ENCODE measurements at places on chromosomes 2 and 18.

GRCh38 chr2:118095610-118096009 lies 7.3 kb downstream of the INSIG2 start:
- DNase-seq: no peak

- DNase-seq: no peak
Observed at GRCh38 chr2:69579536-69579935, 64.0 kb downstream of the AAK1 start.

DNA sequence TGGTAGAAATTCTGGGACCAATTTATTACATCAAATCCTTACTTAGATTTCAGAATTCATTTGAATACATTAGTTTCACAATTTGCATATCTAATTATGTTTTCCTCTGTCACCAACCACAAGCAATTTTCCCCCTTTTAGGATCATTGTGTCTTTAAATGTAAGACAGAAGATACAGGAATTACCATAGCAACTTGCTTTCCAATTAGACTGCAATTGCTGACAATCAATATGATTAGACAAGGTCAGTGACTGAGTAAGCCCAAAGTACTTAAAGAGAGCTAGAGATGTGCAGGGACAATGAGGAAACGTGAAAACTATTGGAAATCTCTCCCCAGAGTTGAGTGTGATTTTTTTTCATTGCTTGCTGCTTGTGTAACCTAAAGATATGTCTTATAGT lies 121.4 kb downstream of the FSHR start:
- no peak for DNase-seq

DNA sequence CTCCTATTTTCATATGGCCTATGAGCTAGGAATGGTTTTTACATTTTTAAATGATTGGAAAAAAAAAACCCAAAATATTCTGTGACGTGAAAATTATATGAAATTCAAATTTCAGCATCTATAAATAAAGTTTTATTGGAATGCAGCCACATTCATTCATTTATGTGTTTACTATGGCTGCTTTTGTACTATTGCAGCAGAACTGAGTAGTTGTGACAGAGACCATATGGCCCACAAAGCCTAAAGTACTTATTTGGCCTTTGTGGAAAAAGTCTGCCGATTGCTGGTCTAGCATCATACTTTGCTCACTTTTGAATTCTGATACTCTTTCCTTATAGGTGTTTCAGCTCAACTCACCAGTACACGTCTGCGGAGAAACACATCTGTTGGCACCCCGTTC lies 39.0 kb downstream of the MYO3B start:
- no peak for DNase-seq

DNA sequence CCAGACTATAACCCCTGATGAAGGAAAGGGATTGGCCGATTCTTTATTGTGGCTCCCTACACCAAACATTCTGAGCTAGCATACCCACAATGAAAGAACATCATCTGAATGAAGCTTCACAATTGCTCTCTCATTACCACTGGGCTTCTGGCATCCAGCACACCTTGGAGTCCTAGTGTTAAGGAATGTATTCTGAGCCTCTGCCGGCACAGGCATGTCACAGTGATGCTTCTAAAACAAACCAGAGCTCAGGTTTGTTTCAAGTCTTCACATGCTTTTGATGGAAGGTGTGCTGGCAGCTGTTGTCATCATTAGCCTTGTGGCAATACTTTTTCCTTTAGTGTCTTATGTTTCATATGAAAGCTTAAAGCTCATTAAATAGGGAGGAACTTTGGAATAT lies 76.3 kb upstream of the RBBP8 start:
- DNase-seq: no peak

DNA sequence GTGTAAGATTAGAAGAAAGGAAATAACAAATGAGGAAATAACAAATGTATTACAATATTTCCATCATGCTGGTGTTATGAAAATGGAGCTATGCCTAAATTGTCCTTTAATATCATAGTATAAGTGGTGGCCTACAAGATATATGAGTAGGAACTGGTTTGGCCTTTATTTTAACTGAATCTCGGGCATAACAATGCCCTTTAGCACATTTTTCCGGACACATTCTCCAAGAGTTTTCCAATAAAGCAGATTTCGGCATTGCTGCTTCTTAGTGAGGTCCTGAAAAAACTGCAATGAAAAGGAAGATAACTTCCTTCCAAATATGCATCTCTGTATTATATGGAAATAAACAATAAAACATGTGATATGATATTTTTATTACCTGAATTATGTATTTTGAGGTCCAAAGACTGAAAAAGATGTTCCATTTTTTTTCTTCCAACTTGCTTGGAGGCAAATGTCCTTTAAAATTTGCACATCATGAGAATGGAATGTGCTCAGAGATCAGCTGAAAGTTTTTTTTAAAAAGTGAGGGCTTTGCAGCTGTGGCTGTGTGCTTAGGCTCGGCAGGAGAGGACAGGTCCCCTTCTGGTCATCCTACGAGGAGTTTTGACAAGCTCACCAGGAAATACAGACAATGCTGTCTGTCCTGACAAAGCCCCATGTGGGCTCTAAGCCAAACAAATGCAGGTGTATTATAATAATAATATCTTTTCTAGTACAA lies 132.3 kb upstream of the RND3 start:
- DNase-seq: no peak

DNA sequence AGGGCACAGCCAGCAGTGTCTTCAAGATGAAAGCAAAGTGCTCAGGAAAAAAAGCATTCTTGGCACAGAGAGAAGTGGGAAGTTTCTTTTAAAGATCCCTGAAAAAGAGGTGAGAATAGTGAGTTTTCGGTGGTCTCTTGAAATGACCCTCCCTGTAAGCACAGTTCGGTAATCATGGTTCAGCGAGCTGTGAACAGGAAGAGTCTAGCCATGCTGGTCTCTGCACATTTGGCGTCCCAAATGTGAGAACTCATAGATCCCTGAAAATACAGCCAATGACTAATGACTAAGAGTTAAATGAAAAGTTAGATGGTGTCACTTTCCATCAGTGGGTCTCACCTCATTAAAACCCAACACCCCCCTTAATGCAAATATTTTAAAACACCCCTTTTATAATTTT lies 3.4 kb downstream of the IL1R1 start:
- no peak for DNase-seq

DNA sequence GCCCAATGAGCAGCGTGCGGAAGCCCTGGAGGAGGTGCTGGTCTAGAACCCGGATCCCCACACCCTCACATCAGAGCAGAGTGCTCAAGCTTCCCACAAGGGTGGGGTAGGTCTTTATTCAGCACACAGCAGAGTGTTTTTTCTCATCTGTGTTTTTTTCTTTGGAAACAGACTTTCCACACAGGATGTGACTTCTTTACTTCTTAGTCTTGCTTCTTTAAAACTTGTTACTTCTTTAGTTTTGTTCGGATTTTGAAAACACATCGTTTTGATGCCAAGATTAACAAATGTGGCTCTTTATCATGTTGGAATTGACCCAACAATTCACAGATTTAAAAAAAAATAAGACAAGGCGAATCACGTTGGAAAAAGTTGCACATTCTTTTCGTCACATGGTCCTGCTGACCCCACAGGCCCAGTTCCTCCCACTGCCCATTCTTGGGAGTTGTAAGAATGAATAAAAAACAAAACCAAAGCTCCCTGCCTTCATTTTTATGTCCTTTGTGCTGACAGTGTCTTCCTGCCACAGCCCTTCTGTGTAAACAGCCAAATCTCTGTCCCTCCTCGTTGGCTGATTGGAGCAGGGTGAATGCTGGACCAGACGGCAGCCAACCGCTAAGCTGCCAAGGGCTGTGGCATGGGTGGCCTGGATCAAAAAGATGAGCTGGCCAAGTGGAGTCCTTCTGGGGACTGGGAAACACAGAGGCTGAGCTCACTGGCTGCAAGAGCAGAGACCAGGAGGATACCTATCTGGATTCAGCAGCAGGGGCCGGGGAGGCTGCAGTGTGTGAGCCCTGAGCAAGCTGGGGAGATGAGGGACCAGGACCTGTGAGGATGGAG lies 81.6 kb downstream of the TWIST2 start:
- no peak for DNase-seq

DNA sequence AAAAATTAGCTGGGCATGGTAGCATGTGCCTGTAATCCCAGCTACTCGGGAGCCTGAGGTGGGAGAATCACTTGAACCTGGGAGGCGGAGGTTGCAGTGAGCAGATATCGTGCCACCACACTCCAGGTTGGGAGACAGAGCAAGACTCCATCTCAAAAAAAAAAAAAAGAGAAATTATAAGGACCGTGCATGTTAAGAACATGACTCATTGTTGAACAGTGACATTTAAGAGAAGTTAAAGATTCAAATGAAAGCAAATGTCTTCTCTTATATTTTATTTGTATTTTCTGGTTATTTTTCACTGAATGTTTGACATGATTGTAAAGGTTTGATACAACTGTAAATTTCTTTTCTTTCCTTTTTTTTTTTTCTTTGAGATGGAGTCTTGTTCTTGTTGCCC lies 69.6 kb downstream of the APLF start:
- DNase-seq: no peak

DNA sequence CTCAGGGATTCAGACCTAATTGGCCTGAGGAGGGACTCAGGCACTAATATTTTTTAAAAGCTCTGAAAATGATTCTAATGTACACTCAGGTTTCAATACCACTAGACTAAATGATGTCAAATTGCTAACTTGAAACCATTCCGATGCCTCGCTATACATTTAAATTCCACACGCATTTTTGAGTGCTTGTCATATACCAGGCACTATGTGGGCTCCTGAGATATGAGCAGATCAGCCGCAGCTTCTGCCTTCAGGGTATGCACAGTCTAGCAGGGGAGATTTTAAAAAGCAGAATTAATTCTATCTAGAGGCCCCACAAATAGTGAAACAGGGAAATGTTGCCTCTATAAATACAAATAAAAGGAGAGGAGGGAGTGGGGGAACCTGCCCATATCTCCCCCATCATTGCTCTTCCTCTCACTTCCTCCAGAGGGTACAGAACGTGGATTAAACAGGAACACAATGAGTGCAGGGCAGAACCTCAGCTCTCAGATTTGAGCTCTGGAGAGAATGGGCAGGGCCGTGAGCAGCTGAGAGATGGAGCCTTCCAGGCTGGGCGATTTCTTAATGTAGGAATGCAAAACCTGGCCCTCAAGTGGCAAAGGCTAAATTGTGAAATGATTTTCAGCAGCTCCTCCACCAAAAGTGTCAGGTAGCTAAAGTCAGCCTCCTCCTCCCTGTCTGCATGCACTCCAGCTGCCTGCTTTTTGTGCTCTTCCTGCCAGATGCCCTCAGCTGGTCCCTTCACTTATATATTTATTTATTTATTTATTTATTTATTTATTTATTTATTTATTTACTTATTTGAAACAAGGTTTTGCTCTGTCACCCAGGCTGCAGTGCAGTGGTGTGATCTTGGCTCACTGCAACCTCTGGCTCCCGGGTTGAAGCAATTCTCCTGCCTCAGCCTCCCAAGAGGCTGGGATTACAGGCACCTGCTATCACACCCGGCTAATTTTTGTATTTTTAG lies 24.6 kb upstream of the LBH start:
- no peak for DNase-seq

DNA sequence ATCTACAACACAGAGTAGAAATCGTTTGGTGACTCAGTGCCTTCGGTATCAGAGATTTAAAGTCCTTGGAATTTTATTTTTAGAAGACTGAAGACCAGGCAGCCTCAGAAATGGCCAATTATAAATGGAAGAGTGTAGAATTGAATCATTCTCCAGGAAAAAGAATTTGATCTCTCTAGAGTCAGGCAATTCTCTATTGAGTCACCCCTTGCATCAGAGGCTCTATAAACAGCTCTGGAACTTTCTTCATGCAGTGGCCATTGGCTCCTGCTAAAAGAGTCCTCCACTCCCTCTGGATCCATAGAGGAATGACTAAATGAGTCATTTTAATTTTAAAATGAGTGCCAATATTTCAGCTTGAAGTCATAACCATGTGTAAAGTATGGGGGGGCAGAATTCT lies 816.2 kb downstream of the TDRD15 start:
- no peak for DNase-seq

GRCh38 chr2:27720004-27720551 lies 51.4 kb upstream of the MRPL33 start:
- DNase-seq: no peak

GRCh38 chr2:184203661-184204060 lies 394.7 kb upstream of the ZNF804A start:
- DNase-seq: no peak

GRCh38 chr2:213189001-213189899 lies 37.8 kb upstream of the IKZF2 start:
- DNase-seq: peak; percentile 7

GRCh38 chr18:6781796-6782195 lies 52.3 kb downstream of the ARHGAP28 start:
- DNase-seq: no peak

DNA sequence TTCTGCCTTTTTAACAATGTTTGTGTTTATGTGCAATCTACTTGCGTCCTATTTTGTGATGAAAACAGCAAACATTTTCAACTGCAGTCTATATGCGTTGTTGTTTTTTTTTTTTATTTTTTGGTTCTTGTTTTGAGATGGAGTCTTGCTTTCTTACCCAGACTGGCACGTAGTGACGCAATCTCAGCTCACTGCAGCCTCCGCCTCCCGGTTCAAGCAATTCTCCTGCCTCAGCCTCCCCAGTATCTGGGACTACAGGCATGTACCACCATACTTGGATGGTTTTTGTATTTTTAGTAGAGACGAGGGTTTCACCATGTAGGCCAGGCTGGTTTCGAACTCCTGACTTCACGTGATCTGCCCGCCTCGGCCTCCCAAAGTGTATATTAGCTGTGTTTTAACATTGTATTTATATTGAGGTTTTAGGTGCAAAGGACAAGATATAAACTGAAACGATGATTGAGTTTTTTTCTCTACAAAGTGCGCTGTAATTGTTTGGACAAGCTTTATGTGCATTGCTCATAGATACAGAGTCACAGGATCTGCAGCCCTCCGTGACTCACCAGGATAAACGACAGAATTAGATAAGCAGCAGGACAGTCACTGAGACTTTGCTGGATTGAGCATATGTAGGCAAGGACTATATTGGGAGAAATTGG lies 17.4 kb downstream of the CDH7 start:
- DNase-seq: no peak

- no peak for DNase-seq
Observed at GRCh38 chr2:184498936-184499335, 99.4 kb upstream of the ZNF804A start.

DNA sequence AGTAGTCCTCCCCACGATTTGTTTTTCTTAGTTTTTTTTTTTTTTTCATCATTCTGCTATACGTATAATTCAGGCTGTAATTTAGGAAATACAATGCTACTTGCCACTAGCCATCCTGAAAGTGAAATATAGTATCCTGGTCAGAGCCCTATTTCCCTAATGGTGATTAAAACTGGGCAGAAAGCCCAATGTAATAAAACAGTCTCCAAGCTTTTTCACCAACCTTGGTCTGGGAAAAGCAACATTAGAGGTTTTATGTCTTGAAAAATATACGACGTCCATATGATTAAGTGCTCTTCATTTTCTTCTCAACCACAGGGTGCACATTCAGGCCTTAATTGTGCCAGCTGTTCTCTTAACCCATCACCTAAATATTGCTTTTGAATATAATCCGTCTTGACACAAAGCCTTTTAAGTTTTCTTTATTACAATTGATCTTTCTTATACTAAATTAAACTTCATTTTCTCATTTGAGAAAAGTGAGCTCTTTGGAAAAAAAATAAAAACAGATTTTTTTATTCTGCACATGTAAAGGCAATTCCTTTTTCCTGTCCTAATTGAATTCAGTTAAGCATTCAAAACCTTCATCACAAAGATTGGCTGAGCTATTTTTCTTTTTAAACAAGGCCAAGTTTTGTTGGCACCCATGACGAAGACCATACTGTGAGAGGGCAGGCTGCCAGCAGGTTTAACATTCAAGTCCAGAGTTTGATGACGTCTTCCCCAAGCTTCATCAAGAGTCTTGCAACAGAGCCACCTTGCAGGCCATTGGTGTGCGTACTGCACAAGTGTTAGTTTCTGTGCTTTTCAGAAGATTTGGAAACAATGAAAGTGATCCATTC lies 52.7 kb downstream of the MAP2 start:
- peak; percentile 86 for DNase-seq

GRCh38 chr2:104312684-104313083 lies 541.2 kb upstream of the POU3F3 start:
- no peak for DNase-seq

Data from NCI-H1417 treated with DMSO at 0.1 percent for 48 hours (cell line).